Jurkat, Clone E6-1 (cell line): ENCODE measurements at places on chromosomes 4 and X.

DNA sequence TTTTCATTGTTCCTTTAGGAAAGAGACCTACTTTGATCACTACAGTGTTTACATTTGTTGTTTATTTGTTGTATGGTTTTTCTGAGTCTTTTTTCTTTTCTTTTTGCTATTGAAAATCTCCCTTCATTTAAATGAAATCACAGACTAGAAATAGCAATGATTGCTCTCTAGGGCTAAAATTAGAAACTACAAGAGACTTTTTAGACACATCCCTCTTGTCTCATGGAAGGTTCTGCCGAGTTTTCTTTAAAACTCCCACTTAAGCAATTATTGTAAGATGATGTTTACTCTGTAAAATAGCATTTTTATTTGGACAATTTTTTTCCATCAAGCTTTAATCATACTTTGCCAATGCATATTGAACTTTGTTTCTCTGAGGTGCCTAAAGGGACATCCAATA is 136.6 kb downstream of the PALLD start:
- no peak for DNase-seq

GRCh38 chr4:60589425-60589824 is 610.7 kb upstream of the ADGRL3 start:
- DNase-seq, result no peak

DNA sequence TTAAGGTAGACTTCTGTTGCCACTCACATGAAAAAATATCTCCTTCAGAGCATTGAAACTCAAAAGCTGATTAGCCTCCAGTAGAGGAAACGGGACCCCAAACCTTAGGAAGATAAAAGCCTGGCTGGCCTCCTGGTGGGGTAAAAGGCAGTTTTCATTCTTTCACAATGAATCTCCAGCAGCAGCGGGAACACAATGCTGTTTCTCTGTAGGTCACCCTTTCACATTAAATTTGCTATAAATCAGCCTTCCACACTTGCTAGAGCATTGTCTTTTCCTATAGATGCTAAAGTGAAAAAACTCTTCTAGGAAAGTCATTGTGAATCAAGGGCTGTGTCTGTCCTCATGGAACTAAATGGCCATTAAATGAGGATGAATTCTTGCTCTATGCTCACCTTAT is 207.3 kb upstream of the MAGEB2 start:
- no peak for DNase-seq

DNA sequence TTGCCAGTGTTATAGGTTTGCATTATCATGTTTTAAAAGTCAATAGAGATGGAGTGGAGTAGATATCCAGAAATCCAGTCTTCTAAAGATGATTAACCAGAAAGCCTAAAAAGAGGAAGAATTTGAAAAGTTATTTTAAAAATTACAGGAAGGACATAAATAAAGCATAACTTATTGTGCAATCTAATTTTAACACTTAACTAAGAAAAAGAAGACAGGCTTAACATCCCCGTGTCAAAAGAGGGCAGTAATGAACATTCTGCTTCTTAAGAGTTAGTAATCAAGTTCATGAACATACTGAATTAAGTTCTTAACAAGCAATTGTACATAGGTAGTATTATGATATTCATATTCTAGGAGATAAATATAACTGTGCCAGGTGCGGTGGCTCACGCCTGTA is 39.3 kb downstream of the ELF2 start:
- DNase-seq, result no peak

- DNase-seq, result peak; percentile 84
Measured at GRCh38 chr4:64158648-64159326, 250.5 kb downstream of the TECRL start.

- no peak for DNase-seq
Measured at GRCh38 chr4:168537571-168537970, 40.7 kb downstream of the PALLD start.

DNA sequence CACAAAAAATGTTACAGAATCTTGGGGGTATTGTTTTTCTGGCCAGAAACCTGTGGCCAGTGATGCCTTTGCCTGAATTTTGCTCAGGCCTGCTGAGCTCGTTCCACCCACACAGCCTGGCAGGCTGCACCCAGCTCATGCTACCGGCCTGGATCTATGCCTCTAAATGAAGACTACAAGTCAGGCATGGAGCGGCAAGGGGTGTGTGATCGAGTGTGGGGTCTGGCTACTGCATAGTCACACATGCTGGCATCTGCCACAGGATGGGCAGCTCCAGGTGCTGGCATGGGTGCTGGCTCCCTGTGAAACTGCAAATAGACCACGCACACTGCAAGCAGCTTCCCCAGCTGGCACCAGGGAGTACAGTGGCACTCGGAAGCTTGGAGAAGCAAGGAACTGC is 323.1 kb upstream of the POU3F4 start:
- no peak for DNase-seq

- DNase-seq, result no peak
Measured at GRCh38 chrX:76109654-76110053, 63.2 kb upstream of the PBDC1 start.

DNA sequence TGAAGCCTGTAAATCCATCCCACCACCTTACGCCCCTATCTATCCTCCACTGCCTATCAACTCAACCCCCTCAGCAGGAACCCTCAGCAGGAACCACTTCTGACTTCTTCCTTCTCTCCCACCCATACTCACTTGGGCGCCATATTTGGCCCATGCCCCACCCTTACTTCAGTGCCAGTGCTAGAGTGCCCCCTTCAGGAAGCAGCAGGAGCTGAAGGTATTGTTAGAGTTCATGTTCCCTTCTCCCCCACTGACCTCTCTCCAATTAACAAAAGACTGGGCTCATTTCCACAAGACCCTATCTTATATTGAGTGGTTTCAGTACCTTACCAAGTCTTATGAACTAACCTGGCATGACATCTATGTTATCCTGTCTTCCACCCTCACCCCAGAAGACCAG is 363.1 kb upstream of the SLIT2 start:
- DNase-seq, result peak; percentile 4

- DNase-seq, result no peak
Measured at GRCh38 chrX:109714340-109714958, 18.6 kb downstream of the ACSL4 start.

DNA sequence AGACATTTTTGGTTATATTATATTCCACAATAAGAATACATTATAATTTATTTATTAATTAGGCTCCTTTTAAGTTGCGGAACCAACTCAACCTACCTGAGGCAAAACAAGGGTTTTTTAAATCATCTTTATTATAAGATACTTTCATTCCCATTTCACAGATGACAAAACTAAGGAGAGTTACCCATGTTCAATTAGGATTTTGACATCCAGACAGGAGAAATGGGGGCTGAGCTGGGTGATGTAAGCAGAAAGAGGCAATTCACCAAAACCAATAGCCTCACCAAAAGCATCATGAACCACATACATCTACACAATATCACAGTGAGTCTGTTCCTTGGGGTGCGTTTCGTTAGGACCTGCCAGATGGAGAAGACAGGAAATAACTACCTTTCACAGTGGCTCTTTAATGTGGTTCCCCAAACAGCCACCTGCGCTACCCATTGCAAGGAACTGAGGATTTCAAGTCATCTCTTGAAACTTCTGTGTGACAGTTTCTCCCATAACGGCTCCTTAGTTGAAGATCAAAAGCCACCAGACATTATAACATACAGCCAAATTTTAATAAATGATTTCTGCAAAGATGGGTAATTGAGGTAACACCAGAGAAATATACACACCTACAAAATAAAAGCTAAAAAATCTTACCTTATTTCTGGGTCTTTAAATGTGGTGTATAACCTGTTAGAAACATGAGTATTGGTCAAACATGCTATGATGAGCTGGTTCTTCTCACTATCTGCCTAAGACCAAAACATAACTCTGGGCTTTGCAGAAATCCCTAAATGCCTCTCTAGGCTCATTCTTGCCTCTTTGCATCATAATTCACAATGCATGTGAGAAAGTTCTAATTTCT is 190.6 kb upstream of the LEF1 start:
- peak; percentile 100 for DNase-seq

DNA sequence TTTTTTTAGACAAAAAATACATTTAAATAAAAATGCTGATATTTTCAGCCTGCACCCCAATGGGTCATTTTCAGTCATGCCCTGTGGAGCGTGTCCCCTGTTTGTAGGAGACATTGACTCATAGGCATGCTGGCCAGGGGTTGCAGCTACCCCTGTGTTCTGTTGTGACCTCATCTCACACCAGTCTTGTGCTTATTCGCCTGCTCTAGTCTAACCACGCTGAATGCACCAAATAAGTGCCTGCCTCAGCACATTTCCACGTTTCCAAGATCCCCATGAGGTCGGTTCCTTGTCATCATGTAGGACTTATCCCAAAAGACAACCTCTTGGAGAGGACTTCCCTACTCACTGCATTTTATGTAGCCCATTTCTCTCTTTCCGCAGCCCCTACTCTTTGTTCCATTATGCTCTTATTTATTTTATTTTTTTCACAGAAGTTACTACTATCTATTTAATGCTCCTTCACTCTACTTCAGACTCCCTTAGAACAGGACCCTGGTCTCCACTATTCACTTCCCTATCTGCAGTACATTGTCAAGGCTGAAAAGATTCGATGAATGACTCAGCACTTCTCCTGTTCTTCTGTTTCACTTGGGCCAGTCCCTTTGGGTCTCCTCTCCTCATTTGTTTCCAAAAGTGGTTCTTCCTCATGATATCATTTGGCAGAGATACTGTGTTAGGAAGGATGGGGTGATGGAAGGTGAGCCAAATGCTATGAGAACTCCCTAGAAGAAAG is 109.7 kb downstream of the MSL3 start:
- no peak for DNase-seq

DNA sequence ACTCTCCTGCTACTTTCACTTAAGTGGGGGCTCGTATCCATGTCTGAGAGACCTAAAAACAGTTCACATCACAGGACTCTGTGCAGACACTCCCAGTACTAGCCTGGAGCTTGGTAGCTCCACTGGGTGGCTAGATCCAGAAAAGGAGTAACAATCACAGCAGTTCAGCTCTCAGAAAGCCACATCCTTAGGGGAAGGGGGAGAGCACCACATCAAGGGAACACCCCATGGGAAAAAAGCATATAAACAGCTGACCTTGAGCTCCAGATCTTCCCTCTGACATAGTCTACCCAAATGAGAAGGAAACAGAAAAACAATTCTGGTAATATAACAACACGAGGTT is 175.8 kb downstream of the FAM13A start:
- peak; percentile 11 for DNase-seq

DNA sequence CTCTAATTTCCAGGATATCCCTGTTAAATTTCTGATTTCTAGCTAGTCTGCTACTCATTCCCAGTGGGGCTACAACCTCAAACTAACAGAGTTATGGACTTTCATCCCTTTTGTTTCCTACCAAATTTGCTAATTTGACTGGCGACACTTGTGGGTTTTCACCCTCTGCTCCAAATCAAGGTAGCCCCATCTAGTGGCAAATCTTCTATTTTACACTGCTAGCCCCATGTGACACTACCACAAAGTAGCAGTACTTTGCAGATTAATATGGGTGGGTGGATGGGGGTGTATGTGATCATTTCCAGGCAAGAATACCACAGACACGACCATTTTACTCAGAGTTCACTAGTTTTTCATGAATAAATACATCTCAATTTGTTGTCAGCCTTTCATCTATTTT is 150.3 kb downstream of the MSL3 start:
- DNase-seq, result peak; percentile 17

DNA sequence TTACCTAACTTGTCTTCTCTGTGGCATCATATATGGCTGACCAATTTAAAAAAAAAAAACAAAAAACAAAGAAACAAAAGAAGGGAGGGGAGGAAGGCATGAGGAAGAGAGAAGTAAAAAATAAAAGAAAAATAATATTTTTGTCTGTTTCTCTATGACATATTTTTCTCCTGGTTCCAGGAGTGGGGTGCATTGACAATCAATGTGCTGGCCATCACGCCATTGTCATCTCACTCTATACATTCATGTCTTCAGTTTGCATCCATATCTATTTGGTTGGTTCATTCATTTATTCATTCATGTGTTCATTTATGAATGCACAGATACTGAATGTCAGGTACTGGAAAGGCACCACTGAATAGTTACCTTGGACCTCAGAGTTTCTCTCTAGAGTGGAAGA is 183.4 kb downstream of the DCHS2 start:
- DNase-seq, result no peak

- DNase-seq, result no peak
Measured at GRCh38 chr4:177246641-177247584, 62.8 kb upstream of the NEIL3 start.

DNA sequence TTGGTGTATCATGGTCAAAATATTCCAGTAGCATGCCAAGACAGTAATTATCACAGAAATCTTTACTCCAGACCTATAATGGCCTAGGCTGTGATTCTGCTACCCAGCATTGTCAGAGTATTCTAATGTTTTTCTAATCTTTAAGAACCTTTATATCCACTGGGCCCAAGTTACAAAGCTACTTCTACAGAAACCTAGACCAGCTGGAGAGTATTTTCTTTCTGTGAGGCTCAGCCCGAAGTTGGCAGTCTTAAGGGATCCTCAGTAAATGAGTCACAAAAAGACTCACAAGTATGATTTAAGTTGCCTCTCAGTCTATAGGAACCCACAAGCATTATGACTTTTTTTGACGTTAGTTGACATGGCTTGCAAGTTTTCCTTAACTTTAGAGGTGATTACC is 638.5 kb upstream of the FAM241A start:
- no peak for DNase-seq

DNA sequence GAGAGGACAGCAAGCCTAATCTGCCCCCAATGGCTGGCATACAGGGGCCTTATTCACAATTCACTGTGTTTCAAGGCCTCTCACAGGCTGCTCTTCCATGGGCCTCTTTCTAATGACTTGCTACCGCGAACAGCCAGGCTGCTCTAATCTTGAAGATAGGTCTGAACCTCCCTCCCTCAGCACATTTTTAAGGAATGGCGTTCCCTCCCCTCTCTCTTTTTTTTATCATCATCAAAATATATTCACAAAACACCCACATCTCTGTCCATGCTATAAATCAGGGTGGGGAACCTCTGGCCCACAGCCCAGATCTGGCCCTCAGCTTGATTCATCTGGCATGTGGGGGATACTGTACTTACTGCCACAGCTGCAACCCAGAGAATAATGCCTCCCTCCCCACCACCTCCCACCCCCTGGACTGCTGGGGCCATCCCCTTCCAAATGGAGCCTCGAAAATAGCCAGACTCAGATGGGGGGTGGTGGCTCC is 76.2 kb upstream of the PLAC1 start:
- no peak for DNase-seq

- no peak for DNase-seq
Measured at GRCh38 chr4:152424977-152425376, 110.9 kb downstream of the FBXW7 start.

GRCh38 chr4:29983890-29984289 is 736.3 kb upstream of the PCDH7 start:
- no peak for DNase-seq
